ENCODE measurements at places on chromosomes 3 and 15. TPM values are rescaled to one million over a fixed set of nuclear protein-coding genes. Genes with fewer than 3 reads are reported as not detected.

Gene GOLGA8Q
- 0.21 TPM for total RNA-seq

Gene IP6K2
- 58.5 TPM for total RNA-seq

Gene SYNPR
- total RNA-seq, result not detected

Gene ANKRD63
- total RNA-seq, result not detected

Gene COLQ
- total RNA-seq, result 0.07 TPM

Gene NMB
- total RNA-seq, result 9.0 TPM

Gene ACOX2
- 0.34 TPM for total RNA-seq

Gene RBPMS2
- total RNA-seq, result not detected

Gene STARD5
- 20.8 TPM for total RNA-seq

Gene ROBO2
- total RNA-seq, result 0.75 TPM

Gene LRRIQ4
- total RNA-seq, result 0.04 TPM

Gene SEMA4B
- 72.5 TPM for total RNA-seq

Gene APOD
- total RNA-seq, result not detected

Gene GFM1
- 35.9 TPM for total RNA-seq
